ENCODE measurements at places on chromosomes 2 and 18.

- DNase-seq: no peak
These were observed 62.6 kb downstream of the ITGB6 start for GRCh38 chr2:160137464-160137863.

DNA sequence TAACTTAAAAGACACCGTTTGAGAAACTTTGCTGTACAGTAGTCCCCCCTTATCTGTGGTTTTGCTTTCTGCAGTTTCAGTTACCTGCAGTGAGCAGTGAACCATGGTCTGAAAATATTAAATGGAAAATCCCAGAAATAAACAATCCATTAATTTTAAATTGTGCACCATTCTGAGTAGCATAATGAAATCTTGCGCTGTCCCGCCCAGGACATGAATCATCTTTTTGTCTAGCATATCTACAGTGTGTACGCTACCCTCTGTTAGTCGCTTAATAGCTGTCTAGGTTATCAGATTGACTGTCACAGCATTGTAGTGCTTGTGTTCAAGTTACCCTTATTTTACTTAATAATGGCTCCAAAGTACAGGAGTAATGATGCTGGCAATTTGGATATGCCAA, 6.1 kb downstream of the ARPC2 start:
- peak; percentile 42 for DNase-seq

DNA sequence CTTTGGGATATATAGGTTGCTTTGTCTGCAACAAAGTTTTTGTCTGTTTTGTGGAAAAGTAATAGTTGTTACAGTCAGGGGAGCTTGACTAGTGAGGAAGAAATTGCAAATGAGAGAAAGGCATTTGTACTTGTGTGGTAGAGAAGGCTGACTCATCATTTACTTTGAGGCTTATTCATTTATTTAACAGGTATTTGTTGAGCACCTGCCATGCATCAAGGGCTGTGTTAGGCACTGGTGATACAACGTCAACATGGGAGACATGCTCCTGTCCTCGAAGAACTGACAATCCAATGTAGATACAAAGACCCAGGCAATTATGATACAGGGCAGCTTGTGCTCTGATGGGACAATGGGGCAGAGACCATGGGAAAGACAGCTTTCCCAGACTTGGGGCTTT, 79.5 kb downstream of the UPP2 start:
- DNase-seq: no peak

DNA sequence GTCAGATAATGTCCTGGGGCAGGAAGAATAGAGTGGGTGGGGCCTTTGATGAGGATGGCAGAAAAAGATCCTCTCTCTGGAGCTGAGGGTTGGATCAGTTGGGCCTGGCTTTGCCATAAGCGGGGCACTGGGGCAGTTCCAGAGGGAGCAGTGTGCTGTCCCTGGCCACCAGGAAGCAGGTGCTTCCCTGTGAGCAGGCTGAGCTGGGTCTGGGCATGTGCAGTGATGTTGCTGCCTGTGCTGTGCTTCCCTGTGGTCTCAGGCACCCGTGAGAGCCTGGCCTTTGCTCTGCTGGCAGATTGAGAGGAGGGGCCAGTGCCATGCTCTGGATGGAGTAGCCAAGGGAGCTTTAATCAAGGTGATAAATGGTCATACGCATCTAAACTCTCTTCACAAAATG, 14.6 kb upstream of the NPPC start:
- DNase-seq: no peak

- DNase-seq: no peak
These were observed 6.7 kb downstream of the CHMP3 start for GRCh38 chr2:86556508-86556907.

DNA sequence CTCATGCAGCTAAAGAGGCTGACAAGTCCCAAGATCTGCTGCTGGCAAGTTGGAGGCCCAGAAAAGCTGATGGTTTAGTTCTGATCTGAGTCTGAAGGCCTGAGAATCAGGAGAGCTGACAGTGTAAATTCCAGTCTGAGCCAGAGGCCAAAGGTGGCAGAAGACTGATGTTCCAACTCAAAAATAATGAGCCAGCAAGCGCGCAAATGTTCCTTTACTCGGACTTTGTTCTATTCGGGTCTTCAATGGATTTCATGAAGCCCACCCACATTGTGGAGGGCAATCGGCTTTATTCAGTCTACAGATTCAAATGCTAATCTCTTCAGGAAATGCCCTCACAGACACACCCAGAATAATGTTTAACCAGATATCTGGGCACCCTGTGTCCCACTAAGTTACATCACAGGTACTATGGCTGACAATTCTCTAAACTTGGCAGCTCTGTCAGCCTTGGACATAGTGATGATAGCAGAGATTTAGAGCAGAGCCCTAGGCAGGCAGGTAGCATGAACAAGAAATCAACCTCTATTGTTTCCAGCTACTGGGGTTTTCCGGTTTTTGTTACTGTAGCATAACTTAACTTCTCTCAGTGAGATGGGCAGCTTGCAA, 318.5 kb downstream of the HRH4 start:
- no peak for DNase-seq

GRCh38 chr18:61225336-61225735, 107.9 kb upstream of the CDH20 start:
- DNase-seq: no peak

DNA sequence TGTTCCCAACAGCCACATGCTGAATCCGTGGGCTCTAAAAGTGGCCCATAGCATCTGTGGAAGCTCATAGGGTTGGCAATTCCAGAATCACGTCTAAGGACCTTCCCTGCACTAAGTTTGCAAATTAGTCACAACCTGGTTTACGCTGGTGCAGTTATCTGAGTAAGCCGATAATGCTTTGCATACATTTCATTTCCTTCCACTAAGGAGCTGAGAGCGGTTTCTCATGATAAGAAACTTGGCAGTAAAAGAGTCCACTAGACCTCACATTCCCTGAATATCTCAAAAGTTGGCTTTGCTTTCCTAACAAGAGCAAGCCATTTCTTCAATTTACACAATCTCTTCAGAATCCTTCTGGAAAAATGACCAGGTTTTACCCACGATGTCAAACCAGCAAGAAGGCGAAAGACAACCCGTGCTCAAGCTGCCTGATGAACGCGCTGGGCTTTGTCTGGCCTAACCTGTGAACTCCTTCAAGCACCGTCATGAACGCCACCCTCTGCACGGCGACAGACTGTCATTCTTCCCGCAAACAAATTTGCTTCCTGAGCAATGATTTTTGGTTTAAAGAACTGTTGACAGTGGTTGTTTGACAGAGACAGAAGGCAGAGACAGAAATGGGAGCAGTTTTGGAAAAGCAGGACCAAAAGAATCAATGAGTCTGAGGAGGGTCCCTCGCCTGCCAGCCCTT, 73.0 kb upstream of the COPS8 start:
- DNase-seq: no peak

DNA sequence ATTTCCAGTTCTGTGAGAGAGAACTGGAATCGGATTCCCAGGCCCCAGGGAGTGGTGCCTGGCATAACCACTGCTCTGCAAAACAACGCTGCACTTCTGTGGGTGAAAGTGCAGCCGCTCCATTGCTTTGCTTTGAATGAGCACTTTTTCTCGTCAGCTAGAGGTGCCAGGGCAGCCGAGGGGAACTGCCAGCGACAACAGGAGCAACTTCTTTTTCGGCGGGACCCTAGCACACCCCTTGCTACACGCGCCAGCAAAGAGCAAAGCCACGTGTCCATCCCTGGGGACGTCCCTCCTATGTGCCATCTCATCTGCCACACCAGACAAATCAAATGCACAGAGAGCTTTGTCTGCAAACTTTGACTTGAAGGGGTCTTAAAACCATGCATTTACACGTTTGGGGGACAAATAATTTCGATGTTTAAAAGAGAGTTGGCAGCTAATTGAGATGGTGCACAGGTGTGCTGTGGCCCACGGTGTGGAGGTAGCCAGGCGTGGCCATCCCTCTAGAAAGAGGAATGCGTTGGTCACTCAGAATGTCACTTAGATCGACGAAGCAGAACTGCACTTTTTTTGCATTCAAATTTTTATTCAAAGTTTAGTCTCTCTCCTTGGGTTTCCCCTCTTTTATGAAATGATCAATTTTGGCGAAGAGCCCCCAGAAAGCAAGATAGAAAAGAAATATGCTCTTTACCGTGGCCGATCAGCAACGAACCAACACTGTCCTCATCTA, 151.8 kb downstream of the MBP start:
- no peak for DNase-seq

DNA sequence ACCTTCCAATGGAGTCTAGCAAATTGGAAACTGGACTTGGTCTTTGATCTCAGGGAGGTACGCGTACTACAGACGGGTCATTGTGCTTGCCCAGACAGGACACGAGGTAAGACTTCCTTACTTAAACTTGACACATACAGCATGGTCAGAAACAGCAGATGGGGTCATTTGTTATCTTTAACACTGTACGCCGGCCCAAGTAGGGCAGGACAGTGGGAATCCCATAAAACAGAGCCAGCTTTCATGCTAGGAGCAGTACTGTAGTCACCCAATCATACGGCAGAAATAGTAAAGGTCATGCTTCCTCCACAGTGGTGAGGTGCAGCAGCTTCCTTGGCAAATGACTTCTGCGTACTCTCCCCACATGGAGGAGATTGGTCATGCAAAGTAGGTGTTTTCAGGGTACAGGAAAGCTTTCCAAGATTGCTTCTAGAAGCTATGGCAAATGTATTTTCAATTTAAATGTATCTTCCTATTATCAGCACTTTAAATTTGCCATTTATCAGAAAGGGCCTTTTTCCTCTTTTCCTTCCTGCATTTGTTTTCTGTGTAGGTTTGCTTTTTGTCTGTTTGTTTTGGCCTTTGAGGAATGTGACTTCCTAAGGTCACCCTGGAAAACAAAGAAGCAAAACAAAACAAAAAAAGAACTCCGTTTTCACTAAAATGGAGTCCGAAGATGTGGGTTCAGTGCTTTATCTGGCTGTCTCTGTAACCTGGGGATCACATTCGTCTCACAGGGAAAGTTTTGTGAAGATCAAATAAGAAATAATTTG, 74.0 kb upstream of the DSG1 start:
- no peak for DNase-seq

- no peak for DNase-seq
These were observed 129.8 kb upstream of the SH3BP4 start for GRCh38 chr2:234821946-234822475.

GRCh38 chr18:57555134-57555533, 31.4 kb downstream of the FECH start:
- no peak for DNase-seq

GRCh38 chr2:147165697-147166382, 679.0 kb upstream of the ACVR2A start:
- no peak for DNase-seq

DNA sequence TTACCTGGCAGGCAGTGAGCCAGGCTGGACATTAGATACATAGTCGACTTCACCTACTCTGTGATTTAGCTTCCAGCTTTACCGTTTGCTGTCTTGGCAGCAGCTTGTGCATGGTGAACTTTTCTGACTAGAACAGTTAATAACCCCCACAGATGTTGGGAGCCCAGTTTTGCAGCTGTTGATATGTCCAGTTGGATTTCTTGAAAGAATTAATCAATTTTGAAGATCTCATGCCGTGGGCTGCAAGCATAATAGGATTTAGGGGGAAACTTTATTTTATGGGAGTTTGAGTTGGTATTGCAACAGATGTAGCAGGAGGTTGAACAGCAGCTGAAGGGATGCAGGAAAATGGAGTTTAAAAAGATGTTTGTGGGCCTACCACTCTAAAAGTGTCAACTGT, 13.8 kb downstream of the MYO1B start:
- DNase-seq: no peak

GRCh38 chr2:219460424-219460926, 25.8 kb downstream of the SPEG start:
- DNase-seq: no peak

DNA sequence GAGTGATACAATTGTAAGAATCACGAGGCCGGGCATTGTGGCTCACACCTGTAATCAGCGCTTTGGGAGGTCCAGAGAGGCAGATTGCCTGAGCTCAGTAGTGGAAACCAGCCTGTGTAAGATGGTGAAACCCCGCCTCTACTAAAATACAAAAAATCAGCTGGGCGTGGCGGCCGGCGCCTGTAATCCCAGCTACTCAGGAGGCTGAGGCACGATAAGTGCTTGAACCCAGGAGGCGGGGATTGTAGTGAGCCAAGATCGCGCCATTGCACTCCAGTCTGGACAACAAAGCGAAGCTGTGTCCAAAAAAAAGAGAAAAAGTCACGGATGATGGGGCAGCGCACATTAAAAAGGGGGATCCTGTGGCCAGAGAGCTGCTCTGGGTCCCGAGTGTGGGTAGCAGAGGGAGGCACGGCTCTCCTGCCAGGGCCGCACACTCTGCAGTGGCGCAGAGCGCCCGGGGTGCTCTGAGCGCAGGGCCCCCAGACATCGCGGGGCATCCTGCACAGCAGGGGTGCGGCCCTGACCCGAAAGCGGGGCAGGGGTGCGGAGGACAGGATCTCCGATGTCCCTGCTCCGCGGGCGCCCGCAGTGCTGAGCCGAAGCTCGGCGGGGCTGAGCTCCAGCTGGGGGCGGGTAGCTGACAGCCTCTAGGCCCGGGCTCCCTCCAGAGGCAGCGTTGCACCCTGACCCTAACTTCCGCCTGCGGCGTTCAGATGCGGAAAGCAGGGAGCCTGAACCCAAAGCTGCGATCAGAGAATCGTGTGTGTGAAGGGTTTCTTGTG, 30.4 kb upstream of the RAB6D start:
- no peak for DNase-seq

DNA sequence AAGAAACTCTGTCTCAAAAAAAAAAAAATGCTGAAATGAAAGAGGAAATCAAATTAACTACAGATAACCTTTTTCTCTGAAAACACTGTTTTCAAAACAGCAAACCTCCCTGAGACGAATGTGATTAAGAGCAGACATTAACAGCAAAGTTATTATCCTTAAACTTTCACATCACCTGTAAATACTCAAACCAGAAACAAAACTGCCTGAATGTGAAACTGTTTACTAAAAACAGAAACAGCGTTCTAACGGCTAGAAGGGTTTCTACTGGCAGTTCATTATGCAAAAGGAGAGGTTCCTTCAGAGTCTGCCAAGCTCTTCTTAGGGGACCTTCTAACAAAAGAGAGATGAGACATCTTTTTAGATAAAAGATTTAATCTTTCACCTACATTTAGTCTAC, 45.9 kb downstream of the PNO1 start:
- peak; percentile 29 for DNase-seq

DNA sequence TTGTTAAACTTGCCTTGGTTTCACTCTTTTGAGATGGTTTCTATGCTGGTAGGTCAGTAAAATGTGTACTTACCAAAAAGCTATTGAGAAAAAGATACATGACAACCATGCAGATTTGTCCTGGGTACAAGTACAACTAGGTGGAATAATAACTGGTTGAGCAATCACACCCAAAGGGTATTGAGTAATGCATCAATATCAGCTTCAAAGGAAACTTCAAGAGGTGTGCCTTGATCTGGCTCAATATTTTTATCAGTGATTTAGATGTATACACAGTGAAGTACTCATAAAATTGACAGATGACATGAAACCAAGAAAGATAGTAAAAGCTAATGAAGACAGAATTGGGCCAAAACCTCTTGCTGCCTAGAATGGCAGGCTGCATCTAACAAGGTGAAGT, 21.7 kb upstream of the GALNT1 start:
- no peak for DNase-seq

- no peak for DNase-seq
These were observed 13.0 kb downstream of the FABP1 start for GRCh38 chr2:88114889-88115288.

DNA sequence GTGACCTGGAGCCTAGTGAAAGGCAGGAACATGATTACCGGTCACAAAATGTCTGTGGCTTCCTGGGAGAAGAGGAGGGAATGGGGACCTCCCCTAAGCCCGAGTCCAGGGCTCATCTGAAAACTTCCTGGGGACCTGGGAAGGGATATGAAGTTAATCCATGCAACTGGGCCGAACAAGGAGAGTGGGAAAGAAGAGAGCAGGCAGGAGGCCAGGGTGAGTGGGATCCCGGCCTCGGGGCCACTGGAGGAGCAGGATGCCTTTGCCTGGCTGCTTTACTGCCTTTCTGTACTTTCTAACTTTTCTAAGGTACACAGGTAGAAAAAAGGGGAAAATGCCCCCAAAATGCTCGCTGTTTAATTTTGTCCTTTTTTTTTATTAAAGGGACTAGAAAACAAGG, 43.4 kb upstream of the MAL start:
- no peak for DNase-seq

Measured in CD4-positive, alpha-beta T cell treated with Interleukin-12 subunit alpha and Interleukin-12 subunit beta, for 1 hour (primary cell).